ENCODE measurements at places on chromosomes 1 and 21.

GRCh38 chr1:30336550-30337323 is 386.6 kb downstream of the MATN1 start:
- DNase-seq, result no peak

DNA sequence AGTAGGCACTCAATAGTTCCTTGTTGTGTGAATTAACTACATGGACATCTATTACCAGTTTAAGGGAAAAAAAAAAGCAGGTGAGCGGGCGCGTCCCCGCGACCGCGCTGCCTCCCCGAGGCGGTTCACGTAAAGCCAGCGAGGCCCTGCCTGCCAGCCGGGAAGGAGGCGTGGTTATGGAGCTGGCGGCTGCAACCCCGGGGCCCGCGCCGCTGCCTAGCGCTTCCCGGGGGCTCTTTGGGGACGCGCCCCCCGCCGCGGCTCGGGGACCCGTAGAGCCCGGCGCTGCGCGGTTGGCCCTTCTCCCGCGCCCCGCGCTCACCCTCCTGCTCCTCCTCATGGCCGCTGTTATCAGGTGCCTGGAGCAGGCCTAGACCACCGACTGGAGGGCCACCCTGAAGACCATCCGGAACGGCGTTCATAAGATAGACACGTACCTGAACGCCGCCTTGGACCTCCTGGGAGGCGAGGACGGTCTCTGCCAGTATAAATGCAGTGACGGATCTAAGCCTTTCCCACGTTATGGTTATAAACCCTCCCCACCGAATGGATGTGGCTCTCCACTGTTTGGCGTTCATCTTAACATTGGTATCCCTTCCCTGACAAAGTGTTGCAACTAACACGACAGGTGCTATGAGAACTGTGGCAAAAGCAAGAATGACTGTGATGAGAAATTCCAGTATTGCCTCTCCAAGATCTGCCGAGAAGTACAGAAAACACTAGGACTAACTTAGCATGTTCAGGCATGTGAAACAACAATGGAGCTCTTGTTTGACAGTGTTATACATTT is 2.6 kb upstream of the CC2D1B start:
- peak; percentile 34 for DNase-seq

DNA sequence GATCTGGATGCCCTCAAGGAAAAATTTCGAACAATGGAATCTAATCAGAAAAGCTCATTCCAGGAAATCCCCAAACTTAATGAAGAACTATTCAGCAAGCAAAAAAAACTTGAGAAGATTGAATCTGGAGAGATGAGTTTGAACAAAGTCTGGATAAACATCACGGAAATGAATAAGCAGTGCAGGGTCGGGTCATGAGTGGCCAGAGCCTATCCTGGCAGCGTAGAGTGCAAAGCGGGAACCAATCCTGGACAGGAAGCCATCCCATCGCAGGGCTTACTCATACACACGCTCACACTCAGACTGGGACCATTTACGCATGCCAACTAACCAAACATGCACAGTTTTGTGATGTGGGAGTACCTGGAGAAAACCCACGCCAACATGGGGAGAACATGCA is 43.1 kb downstream of the ZMYM1 start:
- DNase-seq, result no peak

DNA sequence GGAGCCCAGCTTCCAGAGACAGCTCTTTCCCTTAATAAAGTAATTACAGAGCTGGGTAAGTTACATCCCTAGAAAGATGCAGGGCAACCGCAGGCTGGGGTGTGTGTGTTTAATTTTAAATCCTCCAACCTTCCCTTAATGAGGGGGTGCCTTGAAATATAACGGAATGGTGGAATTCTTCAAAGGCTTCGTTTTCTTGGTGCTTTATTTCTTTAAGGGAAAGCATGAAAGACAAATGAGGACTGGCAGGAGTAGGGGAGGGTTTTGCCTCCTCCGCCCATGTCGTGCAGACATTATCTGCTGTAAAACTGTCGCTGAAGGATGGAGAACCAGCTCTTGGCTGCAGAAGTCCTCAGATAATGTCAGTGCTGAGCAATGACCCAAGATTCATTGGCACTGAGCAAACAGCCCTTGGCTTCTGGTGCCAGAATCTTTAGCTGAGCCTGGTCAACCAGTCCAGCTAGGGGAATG is 15.5 kb downstream of the SLC6A17 start:
- DNase-seq, result no peak

DNA sequence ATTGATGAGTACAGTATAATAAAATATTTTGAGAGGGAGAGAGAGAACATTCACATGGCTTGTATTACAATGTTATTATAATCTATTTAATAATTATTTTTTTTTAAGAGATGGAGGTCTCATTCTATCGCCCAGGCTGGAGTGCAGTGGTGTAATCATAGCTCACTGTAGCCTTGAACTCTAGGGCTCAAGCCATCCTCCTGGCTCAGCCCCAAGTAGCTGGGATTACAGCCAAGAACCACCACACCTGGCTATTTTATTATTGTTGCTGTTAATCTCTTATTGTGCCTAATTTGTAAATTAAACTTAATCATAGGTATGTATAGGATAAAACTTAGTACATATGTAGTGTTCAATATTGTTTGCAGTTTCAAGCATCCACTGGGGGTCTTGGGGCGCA is 57.8 kb downstream of the HS2ST1 start:
- DNase-seq, result no peak

DNA sequence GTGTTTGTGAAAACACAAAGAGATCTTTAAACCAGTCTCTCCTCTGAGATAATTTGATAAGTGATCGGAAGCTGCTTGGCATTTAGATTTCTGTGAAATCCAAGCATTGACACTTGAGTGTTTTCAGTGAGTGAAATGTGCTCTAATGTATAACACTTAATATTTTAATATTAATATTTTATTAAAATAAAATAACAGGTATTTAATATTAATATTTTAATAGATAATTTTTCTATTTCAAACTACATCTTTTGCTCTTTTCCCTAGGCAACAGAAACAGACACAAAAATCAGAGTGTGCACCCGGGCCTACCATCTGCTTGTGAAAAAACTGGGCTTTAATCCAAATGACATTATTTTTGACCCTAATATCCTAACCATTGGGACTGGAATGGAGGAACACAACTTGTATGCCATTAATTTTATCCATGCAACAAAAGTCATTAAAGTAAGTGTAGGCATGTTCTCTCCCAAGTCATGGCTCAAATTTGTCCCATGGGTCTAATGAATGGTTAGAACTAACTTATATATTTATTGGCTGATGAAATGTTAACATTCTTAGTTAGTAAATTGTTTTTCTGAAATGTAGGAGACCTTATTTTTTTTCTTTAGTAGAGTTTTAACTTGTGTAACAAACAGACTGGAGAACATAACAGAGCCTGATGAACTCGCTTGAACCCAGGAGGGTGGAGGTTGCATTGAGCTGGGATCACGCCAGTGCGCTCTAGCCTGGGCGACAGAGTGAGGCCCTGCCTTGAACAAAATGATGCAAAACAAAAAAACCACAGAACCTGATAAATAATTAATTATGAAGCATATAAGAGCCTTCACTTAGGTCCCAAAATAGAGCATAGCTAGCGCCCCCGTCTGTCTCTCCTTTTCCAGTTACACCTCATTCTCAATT is 55.2 kb downstream of the MTR start:
- DNase-seq, result no peak

DNA sequence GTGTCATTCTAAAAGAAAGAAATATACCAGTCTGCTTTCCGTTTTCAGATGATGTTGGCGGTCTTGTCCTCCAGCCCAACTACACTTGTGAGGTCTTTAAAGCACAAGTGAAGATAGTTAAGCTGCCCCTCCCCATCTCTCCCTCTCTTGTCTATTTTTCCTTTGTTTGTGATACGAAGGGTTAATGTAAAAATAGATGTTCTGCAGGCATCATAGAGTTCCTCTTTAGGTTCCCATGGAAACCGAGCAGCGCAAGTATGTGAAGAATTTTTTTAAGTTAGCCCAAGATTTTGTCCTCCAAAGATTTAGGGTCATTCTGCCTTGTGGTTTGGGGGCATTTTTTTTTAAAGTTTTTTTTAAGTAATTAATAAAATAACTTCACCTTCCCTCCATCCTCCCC is 232.4 kb upstream of the AJAP1 start:
- DNase-seq, result no peak
